ENCODE measurements at places on chromosomes 2 and 18.

GRCh38 chr2:216497382-216498069 is 1.1 kb upstream of the RPL37A start:
- DNase-seq, result no peak

DNA sequence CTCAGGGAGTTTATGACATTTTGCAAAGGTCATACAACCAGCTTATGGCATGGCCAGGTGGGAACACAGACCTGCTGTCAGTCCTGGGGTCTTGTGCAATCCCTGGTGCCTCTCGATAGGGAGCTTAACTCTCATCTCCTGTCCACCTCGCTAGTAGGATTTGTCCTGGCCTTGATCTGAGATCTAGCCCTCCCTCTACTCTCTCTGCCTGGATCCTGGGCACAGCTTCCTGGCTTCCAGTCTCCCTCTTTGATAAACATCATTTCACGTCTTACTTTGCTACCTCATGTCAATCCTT is 13.8 kb downstream of the GALR1 start:
- no peak for DNase-seq

- DNase-seq, result no peak
Observed at GRCh38 chr2:17864676-17865075, 13.8 kb upstream of the KCNS3 start.

GRCh38 chr2:219628986-219629901 is 1.8 kb downstream of the SLC4A3 start:
- DNase-seq, result no peak

- no peak for DNase-seq
Observed at GRCh38 chr2:42193722-42194187, 24.6 kb downstream of the EML4 start.

- no peak for DNase-seq
Observed at GRCh38 chr2:137539336-137539735, 424.9 kb upstream of the HNMT start.

DNA sequence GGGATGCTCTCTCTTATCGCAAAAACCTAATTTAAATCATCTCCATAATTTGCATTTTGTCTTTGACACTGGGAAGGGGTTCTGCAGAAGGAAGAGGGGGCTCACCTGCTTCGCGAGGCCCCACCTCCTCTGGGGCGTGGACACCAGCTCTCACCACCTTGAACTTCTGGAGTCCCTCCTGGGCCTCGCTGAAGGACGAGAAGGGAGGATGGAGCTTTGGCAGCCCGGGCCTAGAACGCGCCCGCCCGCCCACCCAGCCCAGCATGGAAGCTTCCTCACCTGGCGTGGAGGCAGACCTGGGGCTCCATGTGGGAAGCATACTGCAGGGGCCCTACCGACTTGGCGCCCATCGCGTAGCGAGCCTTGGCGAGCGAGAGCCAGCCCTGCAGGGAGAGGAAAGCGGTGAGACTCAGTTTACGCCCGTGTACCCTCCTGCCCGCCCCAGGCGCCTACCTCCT is 1.1 kb upstream of the IMP4 start:
- peak; percentile 19 for DNase-seq

DNA sequence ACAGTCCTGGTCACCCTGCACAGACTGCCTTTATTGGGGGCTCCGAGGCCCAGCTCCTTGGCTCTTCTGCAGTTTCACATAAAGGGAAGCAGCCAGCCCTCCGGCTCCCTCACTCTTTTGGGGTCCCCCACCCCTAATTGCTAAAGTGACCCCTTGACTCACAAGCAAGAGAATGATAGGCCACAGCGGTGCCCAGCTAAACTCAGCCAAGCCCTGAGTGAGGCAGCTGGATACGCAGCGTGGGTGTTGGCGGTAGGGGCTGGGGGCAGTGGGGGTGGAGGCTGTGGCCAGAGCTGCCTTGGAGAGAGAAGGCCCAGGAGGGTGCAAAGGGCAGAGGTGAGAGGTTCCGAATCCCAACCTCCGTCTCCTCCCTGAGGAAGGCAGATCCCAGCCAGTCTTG is 25.5 kb upstream of the ALPP start:
- DNase-seq, result no peak

DNA sequence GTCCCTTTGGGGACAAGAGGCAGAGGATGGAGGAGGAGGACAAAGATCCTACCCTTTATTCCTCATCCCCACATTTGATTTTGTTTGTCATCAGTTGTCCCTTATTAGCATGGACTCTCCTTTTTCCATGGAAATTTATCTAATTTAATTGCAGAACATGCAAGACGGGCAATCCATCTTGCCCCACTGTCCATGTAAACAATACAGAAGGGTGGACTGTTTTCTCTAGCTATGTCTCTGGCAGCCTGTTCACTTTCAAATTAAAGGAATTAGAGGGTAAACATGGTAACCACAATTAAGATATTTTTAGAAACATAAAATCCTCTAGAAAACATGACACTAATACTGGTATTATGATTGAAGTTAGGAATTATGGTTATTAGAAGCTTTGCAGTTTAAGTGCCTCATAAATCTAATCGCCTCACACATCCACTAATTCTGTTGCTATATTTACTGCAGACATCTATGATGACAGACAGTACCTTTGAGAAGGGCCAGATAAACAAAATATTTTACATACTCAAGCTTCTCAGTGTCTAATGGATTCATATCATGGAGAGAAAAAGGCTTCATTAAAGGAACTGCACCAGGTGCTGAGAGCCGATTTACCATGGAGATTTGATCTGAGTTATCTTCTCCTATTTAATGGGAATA is 215.5 kb downstream of the LNPK start:
- DNase-seq, result no peak

- no peak for DNase-seq
Observed at GRCh38 chr18:48790869-48791635, 159.7 kb downstream of the SMAD7 start.

- DNase-seq, result peak; percentile 37
Observed at GRCh38 chr18:58044370-58045241, 580 bp downstream of the NEDD4L start.

GRCh38 chr2:161952783-161953191 is 121.2 kb downstream of the DPP4 start:
- no peak for DNase-seq

DNA sequence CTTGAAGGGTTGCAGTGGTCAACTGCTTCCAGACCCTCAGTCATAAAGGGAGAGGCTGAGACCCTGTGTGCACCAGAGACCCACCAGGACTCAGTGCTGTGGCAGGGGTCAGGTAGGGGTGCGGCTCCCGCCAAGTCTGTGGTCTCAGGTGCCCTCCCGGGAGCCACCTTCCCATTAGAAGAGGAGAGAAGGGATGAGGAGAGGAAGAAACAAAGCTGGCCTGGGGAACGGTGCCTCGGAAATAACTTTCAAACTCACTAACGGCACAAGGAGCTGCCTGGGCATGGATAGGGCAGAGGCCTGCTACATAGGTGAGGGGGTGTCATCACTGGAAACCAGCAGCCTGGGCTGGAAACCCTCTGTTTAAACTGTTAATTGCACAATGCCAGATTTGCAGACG is 84.9 kb downstream of the TPO start:
- DNase-seq, result no peak

DNA sequence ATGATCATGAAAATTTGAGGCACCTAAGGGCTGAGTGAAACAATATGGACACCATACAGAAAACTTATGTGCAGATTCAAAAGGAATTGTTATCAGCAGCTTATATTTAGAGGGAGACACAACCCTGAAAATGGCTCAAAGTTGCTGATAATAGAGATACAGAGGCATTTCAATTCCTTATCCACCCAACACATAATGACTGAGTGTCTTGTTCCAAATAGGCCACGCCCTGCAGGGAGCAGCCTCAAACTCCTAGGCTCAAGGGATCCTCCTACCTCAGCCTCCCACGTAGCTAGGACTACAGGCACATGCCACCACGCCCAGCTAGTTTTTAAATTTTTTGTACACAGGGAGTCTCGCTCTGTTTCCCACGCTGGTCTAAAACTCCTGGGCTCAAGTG is 79.0 kb downstream of the LBH start:
- DNase-seq, result no peak

Measured in AG20443 (cell line).